RPMI8226 (cell line): ENCODE measurements at places on chromosomes 3 and 15.
A peak's percentile ranks its signal among the peaks of the same experiment; 100 is the strongest.

GRCh38 chr15:76221085-76221767 is 90.0 kb downstream of the ETFA start:
- no peak for DNase-seq

GRCh38 chr15:29124581-29125381 is 144.8 kb downstream of the NSMCE3 start:
- DNase-seq, result no peak

GRCh38 chr3:140203510-140203909 is 268.5 kb downstream of the CLSTN2 start:
- DNase-seq, result no peak

GRCh38 chr15:88106074-88106473 is 150.5 kb downstream of the NTRK3 start:
- DNase-seq, result no peak

DNA sequence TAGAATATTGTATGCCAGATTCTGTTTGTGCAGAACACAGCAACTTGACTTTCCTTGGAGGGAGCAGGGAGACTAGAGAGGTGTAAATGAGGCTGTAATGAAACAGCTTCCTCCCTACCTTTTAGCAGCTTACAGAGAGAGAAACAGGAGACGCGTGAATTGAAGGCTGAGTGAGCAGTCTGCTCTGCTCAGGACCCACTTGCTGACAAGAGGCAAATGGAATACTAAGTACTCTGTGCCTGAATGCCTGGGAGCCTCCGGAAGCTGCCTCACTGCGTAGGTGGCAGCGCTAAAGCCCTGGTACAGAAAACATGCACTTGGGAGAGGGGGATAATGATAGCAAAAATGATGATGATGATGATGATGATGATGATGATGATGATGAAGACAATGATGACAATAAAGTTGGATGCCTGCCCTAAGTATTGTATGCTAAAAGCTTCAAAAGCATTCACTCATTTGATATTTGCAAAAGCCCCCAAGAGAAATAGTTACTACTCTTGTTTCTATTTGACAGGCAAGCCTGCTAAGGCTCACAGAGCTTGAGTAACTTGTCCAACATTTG is 548.9 kb downstream of the NTRK3 start:
- DNase-seq, result no peak

GRCh38 chr3:21216598-21216997 is 534.4 kb downstream of the ZNF385D start:
- DNase-seq, result no peak

DNA sequence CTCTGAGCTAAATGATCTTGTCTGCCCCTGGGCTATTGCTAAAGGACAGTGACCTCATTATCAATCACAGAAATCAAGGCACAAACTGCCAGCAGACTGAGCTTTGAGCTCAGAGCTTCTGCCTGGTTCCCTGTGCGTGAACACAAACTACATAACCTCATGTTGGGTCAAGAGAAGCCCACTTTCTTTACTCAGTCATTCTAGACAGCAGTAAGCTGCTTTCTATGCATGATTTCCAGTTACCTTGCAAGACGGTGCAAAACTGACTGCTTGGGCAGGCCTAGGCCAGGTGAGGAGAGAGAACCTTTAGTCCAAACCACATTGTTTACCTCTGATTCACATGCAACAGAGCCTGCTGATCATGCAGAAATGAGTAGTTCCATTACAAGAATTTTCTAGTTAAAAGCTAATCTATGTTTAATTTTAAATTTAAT is 75.1 kb downstream of the ARRDC4 start:
- peak; percentile 79 for DNase-seq

- no peak for DNase-seq
Measured at GRCh38 chr15:62877276-62877857, 165.2 kb upstream of the TPM1 start.

DNA sequence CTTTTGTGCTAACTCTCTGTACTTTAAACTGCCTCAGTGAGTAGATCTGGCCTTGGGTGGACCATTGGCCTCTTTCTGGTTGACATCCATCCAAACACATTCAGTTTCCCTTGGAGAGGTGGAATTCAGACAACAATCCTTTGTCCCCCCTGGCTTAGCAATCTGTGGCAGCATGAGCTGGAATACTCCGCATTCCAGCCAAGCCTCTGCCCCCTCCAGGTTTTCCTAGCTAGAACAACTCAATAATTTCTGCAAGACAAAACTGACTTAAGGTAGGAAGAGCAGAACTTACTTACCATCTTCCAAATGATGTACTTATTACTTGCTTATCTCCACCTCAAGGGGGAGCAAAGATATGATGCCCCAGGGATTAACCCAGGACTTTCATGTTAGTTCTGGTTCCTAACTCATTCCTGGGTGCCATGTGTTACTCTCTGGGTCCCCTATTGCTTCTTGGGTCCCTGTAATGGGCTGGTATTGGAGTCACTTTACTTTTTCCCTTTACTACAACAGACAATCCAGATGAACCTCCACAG is 21.8 kb upstream of the IL16 start:
- DNase-seq, result no peak

- DNase-seq, result no peak
Measured at GRCh38 chr15:87949151-87949574, 307.4 kb downstream of the NTRK3 start.

DNA sequence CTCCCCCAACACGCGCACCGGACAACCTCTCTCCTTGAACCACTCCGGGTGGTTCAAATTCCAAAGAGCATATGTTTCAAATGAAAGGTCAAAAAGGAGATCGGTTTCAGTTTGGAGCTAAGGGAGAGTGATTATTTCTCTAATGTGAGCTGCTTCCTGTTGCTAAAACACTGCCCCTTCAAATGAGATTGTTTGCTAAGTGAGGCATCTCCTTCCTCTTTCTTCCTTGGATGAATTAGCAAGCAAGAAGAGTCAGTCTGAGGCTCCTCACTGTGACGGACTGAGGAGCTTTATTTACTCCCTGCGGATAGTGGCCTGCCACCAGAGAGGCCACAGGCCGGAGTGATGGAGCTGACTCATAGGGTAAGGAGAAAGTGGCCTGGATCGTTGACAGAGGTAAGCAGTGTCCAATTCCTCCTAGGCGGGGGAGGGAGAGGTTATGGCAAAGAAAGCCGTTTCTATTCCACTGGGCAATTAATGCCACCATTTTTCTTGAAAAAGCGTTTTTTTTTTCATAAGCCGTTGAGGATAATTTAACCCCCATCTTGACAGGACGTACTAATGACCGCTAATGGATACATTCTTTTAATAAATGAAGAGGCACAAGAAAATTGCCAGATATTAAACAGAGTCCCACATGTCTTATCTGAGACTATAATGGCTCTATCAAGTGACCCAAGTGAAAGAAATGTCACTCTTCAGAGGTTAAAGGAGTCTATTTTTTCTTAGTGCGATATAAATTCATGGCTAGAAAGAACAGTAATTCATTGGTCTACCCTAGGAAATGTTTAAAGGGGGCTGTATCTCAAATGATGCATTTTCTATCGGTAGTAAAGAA is 167.0 kb upstream of the ANKRD28 start:
- no peak for DNase-seq

DNA sequence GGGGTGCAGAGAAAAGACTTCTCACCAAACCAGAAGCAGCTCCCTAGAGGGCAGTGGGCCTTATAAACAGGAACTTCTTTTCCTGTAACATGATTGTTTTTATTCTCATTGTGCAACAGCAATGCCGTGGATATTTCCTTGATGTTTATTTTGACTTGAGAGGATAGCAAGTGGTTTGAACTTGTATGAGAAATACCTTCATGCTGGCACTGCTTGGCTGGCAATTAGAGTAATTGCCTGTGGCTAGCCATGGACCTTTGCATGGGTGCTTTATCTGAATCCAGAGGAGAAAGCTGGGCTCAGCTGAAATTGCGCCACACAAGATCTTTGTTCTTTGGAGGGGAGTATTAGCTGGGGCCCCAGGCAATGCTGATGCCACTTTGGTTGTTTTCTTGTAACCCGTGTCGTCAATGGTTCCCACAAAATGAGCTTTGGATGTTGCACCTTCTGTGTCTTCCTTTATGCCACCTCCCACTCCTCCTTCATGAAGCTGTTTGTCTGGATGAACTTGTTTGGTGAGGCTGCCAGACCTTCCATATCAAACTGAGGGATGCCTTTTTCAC is 37.9 kb downstream of the CMTM8 start:
- DNase-seq, result no peak

DNA sequence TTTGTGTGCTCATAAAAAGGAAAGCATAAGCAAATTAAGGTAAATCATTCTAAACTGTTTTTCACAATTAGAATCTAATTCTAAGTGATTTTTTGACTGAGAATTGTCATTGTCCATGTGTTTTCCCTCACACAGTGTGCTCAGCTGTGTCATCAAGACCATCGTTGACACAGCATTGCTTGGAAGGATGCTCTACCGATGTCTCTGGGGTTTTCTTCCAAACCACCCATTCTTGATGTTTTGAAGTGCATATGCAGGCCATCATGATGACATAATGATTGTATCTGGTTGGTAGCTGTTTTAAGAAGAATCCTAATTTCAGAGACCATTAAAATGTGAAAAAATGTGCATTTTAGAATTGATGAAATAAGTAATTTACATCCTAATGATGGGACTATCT is 347.9 kb downstream of the RBMS3 start:
- DNase-seq, result no peak

- peak; percentile 26 for DNase-seq
Measured at GRCh38 chr3:38725726-38726419, 76.4 kb upstream of the SCN5A start.

DNA sequence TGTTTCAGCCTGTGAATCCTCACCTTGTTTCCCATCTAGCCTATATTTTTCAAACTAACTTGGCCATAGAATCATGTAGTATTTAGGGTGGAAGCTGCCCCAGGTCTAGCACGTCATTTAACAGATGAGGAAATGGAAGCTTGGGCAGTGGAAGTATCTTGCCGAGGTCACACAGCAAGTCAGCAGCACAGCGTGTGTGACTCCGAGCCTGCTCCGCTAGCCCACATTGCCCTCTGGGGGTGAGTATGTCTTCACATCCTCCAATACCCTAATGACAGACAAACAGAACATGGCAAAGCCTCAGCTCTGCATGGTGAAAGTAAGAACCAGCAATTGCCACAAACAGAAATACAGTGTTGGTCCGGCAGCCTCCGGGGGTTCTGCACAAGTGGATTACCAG is 2.2 kb upstream of the CCR5 start:
- DNase-seq, result peak; percentile 93

- no peak for DNase-seq
Measured at GRCh38 chr3:68057637-68058320, 403.4 kb upstream of the SUCLG2 start.

DNA sequence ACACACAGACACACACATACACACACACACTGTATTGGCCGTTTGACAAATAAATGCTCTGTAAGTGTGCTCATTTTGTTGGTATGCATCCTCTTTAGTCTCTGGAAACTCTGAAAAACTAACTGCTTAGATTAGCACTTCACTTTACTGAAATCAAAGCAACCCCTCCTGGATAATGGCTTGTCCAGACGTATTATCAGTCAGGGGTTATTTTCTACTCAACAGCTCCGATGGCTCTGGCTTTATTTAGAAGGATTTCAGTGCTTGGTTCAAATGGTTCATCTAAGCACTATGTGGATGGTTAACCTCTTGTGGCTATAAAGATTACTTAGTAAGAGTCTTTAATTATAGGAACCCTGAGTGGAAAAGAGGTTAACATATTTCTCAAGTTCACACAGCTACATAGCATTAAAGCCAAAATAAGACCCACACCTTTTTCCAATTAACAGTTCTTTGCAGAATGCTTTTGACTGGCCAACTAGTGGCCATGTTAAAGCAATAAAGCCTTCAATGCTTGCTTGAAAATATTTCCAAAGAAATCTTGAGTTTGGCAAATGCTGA is 516.1 kb upstream of the NAALADL2 start:
- DNase-seq, result no peak

DNA sequence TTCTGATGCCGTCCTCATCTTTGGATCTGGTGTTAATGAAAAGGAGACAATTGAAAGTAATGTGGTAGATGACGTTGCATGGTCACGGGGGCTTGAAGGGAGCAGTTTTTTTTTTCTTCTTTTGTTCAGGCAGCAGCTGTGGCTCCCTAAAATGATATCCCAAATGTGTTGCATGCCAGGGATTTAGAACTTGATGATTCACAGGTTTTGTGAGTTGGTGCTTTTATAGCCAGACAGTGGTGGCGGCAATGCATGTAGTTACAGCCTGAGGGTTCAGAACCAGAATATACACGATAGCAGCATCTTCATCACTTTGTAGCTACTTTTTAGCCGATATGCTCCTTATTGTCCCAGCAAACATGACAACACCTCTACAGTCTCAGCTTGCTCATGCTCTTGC is 133.4 kb downstream of the CHST2 start:
- DNase-seq, result no peak

- DNase-seq, result peak; percentile 94
Measured at GRCh38 chr15:70035719-70036077, 62.0 kb downstream of the TLE3 start.

DNA sequence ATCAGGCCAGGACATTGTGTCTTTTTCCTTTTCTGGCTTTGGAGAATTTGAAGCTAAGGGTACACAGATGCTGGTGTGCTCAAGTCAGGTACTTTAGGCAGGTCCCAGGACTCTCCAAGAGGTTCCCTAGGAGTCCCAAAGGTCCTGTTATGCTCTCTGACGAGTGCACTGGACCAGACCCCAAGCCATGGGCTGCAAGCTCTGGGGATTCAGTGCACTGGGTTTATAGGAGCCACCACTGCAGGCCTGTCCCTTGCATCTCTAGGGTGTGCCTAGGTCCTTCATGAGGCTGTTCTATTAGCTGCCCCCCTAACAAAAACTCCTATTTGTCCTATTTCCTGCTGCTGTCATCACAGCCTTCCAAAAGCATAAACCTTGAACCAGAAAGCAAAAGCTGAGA is 31.9 kb upstream of the BFSP2 start:
- DNase-seq, result no peak

GRCh38 chr3:12618426-12618825 is 45.5 kb downstream of the RAF1 start:
- DNase-seq, result no peak

DNA sequence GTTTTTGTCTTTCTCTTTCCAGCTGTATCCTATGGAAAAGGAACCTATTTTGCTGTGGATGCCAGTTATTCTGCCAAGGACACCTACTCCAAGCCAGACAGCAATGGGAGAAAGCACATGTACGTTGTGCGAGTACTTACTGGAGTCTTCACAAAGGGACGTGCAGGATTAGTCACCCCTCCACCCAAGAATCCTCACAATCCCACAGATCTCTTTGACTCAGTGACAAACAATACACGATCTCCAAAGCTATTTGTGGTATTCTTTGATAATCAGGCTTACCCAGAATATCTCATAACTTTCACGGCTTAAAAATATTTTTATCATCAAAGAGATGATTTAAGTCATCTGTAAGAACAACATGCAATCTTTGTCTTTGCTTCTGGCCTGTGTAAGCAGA is 44.9 kb upstream of the PARP14 start:
- DNase-seq, result no peak

- DNase-seq, result peak; percentile 18
Measured at GRCh38 chr3:101518421-101518871, 5.4 kb upstream of the SENP7 start.

GRCh38 chr3:15812183-15812582 is 14.4 kb upstream of the ANKRD28 start:
- DNase-seq, result no peak

GRCh38 chr3:102224171-102224570 is 210.6 kb upstream of the ZPLD1 start:
- DNase-seq, result no peak
